ENCODE measurements at places on chromosomes 3 and 15.

- no peak for DNase-seq
These were observed 21.4 kb upstream of the FSIP1 start for GRCh38 chr15:39804026-39804425.

DNA sequence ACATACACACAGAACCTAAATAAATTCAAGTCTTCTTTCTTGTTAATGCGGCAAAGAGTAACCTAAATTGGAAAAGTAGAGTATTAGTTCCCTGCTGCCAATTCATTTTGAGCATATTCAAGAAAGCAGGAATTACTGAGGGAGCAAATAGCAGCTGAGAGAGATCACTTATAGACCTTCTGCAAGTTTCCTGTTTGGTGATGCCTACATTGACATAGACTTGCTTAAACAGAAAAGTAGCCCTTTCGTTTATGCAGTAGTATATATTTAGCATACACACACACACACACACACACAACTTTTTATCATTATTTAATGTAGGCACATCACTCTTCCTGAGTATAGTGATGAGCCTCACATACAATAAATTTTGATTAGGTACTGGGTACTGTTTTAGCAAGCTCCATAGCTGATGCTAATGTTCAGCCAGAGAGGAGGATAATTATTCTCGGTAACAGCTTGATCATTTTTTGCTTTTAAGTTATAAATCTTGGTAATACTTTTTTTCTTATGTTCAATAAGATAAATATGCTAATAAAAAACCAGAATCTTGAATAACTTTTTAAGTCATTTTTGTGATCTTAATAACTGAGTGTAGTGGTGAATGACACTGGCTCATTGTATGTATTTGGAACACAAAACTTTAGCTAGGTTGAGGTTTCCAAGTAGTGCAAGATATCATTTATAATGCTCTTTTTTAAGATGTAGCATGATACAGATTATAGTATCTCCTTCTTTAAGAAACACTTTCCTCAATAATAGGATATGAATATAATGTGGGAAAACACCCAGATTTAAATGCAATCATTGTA is 174.7 kb downstream of the MBNL1 start:
- DNase-seq = no peak

DNA sequence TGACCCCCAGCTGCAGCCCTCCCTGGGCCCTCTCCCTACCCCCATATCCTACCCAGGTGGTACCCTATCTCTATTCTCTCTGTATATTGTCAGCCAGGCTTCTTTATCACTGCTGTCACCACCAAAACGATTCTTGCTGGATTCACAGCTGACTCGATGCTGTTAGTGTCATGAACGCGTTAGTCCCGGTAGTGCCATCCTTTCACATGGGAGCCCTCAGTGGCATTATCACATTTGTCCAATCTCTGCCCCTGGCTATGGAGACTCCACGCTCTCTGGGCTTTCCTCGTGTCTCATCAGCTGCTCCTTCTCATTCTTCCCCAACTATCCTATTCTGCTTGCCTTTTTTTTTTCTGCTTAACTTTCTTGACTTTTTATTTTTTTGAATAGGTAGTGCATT is 7.0 kb downstream of the SCAMP5 start:
- DNase-seq = no peak

GRCh38 chr3:51987568-51987967 is 4.2 kb downstream of the ACY1 start:
- no peak for DNase-seq

GRCh38 chr15:75648156-75649000 is 666 bp downstream of the SNX33 start:
- peak; percentile 55 for DNase-seq

DNA sequence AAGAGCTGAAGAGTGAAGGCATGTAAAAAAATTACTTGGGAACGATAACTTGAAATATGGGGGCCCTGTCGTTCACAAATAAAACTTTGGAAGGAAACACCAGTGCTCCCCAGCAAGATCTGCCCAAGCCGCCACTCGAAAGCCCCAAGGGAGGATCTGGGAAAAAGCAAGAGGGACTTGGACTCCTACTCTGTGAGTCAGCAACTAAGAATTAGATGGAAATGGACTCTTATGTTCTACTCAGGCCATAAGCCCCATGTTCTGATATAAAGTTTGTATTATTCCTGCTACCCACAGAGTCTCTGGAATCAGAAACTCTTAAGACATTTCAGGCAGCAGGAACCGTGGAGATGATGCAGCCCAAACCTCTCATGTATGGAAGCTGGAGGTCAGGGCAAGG is 75.7 kb downstream of the ITGB5 start:
- no peak for DNase-seq

DNA sequence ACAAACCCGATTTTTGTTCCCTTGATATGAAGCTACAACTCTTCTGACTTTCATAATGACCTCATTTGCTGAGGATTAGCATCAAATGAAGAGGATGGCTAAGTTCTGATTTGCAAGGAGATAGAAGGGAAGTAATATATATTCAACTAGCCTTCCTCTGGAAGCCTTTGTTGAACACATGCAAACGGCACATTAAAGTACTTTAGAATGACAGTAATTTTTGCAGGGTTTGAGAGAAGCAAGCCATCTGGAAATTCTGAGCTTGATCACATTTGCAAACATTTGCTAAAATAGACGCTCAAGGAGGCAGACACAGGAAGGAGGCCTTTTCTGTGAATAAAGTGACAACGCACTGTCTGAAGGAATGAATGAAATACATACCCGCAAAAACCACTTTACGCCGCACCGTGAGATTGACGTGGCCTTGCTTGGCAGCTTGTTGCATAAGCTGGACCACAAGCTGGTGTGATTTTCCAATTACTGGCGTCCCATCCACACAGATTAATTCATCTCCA is 657.2 kb downstream of the MAGI1 start:
- no peak for DNase-seq

DNA sequence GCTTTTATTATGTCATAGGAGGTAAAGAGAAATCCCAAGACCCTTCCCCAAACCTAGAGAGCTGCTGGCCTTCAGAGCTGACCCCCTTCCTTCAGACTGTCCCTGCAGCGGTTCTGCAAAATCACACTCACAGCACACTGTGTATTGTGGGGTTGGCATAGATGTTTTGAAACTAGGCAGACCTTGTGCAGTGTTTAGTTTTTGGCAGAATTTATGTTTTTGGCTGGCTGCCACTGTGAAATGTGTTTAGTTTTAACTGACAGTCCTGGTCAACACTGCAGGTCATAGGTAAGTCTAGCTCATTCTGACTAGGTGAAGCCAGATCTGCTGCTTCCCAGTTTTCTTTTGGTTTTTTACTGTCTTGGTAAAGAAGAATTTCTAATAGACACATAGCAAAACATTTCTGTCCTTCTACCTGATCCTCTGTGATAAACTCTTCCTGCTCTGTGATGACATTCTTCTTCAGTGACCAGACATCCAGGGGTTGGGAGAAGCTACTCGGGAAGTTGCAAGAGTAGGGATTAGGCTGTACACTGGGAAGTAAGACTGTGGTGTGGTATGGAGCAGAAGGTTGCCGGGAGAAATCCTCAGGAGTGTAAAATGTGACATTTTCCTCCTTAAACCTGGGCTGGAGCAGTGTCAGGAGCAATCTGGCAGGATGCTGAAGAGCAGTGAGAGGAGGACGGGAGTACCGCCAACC is 209.6 kb upstream of the MCTP2 start:
- no peak for DNase-seq

- DNase-seq = no peak
These were observed 53.9 kb downstream of the SYNM start for GRCh38 chr15:99158626-99159412.

DNA sequence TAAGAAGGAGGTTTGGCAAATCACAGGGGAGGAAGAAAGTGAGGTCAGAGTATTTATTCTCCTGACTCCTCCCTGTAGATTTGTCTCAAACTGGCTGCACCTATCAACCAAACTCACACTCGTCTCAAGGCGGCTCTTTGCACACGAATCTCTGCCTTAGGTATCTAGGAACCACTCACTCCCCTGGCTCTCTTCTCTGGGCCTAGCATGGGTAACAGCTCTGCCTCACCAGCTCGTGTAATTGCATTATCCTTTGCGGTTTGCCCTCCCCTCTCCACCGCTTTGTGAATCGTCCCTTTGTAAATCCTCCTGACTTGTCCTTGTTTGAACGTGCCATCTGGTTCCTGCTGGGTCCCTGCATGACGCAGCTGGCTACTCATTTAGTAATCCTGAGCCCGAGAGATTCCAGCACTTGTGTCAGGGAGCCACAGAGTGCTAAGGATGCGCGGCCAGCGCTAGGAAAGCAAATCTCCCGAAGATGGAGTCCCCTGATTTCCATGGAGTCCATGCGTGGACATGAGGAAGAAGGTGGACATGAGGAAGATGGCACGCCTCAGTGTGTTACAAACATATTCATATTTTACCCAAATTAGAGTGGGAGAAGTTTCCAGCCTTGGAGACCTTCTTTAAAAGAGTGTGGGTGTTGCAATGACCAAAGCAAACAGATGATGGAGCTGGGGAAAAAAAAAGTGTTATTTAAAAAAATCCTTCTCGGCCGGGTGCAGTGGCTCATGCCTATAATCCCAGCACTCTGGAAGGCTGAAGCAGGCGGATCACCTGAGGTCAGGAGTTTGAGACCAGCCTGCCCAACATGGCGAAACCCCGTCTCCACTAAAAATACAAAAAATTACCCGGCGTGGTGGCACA is 26.7 kb downstream of the NRROS start:
- DNase-seq = no peak

GRCh38 chr3:70990723-70991122 is 592.8 kb downstream of the FOXP1 start:
- no peak for DNase-seq

DNA sequence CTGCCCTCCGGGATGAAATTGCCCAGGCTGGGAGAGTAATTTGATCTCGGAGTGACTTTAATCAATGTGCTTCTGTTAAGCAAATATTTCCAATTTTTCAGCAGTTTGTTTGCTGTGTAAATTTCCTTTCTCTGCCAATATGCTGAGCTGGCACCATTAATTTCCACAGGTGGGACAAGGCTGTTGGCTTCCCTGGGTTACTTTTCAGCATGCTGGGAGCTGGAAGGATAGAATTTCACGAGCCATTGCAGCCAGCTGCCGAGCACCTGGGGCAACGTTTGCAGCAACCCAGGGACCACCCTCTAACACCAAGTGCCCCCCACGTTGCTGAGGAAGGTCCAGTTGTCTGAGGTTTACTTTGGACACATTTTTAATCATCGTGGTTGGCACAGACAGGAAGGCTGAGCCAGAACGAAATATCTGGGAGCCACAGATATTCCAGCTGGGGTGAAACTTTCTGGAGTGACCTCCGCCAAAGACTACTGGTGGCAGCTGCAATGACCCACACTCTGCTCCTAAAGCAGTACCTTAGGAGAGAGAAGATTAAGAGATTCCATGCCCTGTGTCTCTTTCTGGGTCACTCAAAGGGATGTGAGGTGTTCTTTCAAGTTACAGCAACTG is 293.3 kb upstream of the RGMA start:
- DNase-seq = no peak

DNA sequence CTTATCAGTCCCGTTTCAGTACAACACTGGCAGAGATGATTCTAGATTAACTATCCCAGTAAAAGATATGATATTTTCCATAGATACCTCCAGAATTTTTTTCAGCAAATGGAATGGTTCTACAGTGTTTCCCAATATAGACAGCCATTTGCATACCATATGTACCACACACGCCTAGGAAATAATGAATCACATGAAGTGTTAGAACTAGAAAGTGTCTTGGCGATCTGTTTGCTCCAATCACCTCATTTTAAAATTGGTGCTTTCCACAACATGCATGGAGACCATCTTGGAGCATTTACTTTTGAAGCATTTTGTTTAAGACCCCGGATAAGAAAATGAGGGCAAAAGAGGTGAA is 2.0 kb downstream of the C2CD4A start:
- DNase-seq = no peak

DNA sequence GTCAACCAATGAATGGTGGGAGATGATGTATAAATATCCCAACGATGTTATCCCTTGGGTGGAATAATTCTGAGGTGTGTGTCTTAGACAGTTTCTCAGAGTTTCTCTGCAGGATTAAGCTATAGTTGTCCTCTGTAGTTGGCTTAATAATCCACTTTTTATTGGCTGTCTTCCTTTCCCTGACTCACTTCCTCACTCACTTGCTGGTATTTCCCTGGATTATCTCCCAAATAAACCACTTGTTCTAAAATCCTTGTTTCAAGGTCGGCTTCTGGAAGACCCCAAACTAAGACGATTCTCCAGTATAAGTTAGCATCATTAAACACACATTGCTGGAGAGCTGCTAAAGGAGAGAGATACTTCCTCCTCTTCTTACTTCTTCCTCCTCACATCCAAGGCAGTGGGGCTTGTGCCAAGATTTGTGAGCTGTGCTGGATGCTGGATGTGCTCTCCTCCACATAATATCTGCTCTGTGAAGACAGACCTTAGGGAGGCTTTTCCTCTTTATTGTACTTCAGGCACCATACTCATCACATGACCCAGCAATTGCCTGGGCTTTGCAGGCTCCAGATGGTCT is 22.5 kb upstream of the ROPN1 start:
- no peak for DNase-seq

DNA sequence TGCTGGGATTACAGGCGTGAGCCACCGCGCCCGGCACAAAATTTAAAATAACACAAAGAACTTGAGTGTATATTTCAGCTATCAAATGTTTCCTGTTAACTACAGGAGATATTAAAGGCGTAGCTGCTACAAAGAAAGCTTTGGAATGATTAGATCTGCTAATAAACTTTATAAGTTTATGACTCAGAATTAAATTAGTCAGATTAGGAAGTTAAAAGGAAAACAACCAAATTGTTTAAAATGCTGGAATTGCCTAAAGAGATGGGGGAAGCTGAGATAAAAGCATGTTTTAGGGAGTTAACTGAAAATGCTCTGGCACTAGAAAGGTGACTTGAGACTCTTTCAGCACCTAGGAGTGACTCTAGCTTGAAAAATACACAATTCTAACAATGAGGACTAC is 58.9 kb downstream of the COL8A1 start:
- no peak for DNase-seq

DNA sequence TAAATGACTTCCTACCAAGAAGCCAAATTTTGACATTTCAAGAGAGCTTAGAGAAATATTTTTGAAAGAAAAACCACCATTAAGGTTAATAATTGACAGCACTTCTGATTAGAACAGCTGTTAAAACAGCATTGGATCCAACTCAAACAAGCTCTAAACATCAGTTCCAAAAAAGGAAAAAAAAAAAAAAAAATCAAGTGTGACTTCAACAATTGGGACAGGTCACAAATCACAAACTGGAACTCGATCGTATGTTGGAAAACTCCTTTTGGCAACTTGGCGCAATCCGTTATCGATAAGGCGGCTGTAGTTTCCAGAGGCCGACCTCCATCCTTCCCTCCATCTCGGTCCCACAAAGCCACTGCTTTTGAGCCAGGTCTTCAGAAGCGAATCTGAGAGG is 17.8 kb downstream of the TLE3 start:
- no peak for DNase-seq

- no peak for DNase-seq
These were observed 55.9 kb upstream of the PHLDB2 start for GRCh38 chr3:111803123-111803593.

GRCh38 chr15:83565553-83566159 is 88.3 kb upstream of the ADAMTSL3 start:
- DNase-seq = no peak

Measured in substantia nigra (tissue), 51 donors.